ENCODE measurements at places on chromosomes 4 and X.

DNA sequence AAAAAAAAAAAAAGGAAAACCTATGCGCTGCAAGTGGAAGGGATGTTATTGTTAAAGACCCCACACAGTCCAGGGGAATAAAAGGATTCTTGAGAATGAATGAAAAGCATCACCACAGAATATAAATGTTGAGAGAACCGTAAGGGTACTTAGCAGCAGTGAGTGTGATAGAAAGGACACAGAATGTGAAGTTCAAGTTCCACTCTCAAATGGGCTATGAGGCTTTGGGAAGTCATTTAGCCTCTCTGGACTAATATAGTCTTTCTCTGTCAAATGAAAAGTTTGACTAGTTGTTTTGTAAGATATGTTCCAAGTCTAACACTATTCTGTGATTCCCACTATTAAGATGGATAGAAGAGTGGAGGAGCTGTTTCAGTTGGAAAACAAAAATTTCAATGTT is 35.8 kb upstream of the MAML3 start:
- no peak for DNase-seq

DNA sequence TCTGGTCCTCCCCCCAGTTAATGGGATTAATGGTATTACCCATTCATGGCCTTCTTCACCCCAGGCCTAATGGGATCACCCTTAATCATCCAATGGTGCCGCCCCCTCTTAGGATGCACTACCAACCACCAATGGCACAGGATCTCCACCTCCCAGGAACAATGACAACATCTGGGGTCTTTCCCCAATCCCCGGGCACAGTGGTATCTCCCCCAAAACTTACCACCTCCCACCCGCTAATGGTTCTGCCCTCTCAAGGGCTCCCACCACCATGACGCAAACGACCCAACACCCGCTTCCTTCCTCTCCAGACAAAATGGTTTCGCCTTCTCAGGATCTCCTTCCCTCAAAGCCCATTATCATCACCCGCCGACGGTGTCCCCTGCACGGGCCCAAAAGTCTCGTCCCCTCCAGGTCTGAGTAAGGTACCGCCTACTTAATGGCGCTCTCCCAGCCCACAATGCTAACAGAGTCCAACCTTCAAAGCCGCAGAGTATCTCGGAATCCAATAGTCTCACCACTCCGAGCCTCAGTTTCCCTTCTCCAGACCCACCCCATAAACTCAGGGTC is 458 bp downstream of the GRIPAP1 start:
- DNase-seq, result peak; percentile 21

- DNase-seq, result peak; percentile 68
Measured at GRCh38 chr4:1579001-1579900, 104.9 kb downstream of the FAM53A start.

GRCh38 chrX:46569621-46570020 is 3.9 kb upstream of the CHST7 start:
- DNase-seq, result no peak

GRCh38 chr4:26030780-26031179 is 116.8 kb downstream of the SMIM20 start:
- DNase-seq, result no peak

GRCh38 chrX:69113723-69114122 is 51.5 kb downstream of the PJA1 start:
- DNase-seq, result no peak

DNA sequence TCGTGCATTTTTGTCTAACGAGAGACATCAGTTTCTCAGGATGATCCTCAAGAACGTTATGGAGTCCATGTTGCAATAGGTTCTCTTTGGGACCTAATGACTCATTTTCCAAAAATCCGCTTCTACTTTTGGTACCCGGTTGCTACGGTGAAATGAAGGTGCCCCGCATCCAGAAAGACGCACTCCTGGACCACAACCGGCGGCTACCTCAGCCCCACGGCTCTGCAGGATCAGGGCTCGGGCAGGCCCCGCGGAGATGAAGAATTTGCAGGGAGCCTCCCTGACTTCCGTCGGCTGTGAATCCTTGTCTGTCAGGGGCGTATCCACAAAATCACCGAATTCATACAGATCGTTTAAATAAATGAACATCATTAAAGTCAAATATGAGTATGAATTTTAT is 15.6 kb downstream of the GTPBP6 start:
- DNase-seq, result no peak

All from activated gamma-delta T cell treated with anti-CD3 and anti-CD28 coated beads, Interleukin-2, amount 50 U/mL, for 16 hours (primary cell).